Brain microvascular endothelial cell (primary cell): ENCODE measurements at places on chromosomes 3 and 15.
A peak's percentile ranks its signal among the peaks of the same experiment; 100 is the strongest.

- DNase-seq, result no peak
These were observed 950.1 kb downstream of the DIPK2A start for GRCh38 chr3:144921710-144922109.

- no peak for DNase-seq
These were observed 504.7 kb upstream of the NR2F2 start for GRCh38 chr15:95825671-95826411.

- DNase-seq, result no peak
These were observed 61.4 kb downstream of the GLB1 start for GRCh38 chr3:33035596-33035995.

DNA sequence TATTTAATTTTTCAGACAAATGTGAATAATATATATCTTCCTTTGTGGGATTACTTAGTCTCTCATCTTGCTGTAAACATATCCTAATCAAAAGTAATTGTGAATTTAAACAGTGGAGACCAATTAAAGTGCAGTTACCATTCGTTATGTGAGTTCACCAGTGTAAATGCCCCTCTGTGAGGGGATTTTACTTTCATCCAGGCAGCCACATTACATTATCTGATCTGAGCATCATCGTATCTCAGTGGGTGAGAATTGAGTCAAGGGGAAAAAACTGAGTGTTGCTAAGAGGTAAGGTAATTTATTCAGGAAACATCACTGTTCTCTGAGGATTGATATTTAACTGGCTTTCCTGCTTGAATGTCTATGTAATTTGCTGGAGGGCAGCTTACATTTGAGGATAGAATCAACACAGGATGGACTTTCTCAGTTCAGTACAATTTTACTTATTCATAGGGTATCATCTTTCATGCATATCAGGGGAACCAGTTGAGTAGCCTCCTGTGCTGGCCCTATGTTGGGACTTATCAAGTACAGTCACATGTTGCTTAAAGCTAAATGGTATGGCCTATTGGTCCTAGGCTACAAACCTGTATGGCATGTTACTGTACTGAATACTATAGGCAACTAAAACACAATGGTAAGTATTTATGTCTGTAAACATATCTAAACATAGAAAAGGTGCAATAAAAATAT is 219.7 kb downstream of the CD47 start:
- DNase-seq, result no peak

DNA sequence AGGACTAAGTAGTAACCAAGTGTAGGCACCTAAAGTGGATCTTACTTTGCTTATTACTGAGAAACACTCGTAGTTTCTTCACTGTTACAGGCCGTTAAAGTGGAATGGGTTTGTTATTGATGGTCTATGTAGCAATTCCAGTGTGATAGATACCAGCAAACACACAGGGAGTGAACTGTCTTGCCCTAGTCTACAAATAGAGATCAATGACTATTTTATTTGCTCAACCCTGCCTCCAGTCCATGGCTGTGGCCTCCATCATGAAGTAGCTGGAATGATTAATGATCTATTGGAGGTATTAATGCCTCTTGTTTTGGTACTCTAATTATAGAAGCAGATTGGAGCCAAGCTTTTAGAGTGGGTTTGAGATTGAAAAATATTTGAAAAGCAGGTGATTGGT is 362.7 kb upstream of the AZI2 start:
- no peak for DNase-seq

DNA sequence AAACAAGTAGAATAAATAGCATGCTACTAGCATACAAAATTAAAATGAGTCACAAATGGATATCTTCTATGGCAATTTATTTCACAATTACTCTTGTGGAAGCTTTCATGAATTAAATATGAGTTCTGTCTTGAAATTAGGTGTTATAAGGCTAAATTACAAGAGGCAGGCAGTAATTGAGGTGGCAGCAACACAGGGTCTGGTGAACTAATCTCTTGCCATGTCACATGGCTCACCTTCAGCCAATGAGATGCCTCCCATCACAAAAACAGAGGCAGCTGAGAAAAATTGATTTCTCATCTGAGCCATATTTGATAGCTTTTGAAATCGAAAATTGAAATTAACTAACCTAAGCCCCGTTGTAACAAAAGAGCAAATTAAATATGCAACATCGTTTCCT is 268.8 kb downstream of the NR2F2 start:
- no peak for DNase-seq

DNA sequence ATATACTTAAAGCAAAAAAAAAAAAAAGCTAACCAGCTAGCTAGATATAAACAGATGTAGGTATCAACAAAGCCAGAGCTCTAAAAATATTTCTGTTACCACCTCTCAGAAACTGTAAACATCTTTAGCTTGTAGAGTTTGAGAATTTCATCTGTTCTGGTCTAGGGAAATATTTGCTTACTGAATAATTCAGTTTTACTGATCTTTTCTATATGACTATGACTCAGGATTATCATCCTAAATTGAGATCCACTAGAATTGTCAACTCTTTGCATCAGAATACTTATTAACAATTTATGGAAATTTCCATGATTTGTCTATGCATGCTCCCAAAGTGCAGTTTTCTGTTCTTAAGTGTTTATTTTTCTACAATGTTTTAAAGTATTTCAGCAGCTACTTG is 517.3 kb downstream of the DIPK2A start:
- DNase-seq, result no peak

- DNase-seq, result no peak
These were observed 45.7 kb downstream of the MORC1 start for GRCh38 chr3:109072194-109072593.

DNA sequence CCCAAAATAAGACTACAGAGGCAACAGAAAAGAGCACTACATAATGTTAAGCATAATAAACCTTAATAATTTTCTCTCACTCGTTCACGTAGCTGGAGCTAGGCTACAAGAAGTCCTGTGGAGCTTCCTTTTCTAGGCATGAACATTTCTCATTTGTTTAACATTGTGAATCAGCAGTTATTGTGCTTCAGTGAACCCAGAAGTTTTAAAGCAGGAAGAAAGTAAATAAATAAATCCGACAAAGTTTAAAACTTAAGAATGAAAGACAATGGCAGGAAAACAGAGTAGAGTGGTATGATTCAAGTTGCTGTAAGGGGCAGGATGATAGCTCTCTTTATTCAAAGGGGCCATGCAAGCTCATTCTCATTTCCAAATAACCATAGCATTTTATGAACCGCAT is 191.8 kb downstream of the LSAMP start:
- no peak for DNase-seq

- DNase-seq, result no peak
These were observed 3.1 kb downstream of the TIPARP start for GRCh38 chr3:156677536-156677935.

DNA sequence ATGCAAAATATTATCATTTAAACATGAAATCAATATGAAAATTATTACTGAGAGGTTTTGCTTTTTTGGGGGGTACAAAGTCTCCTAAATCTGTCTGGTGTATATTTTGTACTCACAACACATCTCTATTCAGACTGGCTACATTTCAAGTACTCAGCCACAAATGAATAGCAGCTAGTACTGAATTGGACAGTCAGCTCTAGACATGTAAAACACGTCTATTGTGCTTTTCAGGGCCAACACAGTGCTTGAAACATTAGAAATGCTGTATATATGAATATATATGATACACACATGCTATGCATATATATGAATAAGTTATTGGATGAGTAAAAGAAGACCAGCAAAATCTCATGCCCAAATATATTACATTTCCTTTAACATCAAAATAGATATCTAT is 103.8 kb upstream of the CFAP20DC start:
- DNase-seq, result no peak

DNA sequence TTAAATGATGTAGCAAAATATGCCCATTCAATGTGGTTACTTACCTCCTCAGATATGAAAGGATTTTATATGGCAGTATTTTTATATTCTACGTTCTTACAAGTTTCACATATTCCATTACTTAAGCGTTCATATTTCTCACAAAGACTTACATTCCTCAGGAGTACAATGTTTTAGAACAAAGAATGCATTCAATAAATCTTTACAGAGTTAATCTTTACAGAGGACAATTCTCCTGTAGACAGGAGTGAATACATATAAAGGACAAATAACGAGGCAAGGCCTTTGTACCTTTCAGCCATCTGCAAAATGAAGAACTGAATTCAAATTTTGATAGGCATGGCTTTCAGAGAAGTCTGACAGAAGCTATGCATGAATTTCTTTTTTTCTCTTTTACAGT is 1.9 kb downstream of the ZNF80 start:
- no peak for DNase-seq

- no peak for DNase-seq
These were observed 118.1 kb upstream of the MEIS2 start for GRCh38 chr15:37218351-37218916.

DNA sequence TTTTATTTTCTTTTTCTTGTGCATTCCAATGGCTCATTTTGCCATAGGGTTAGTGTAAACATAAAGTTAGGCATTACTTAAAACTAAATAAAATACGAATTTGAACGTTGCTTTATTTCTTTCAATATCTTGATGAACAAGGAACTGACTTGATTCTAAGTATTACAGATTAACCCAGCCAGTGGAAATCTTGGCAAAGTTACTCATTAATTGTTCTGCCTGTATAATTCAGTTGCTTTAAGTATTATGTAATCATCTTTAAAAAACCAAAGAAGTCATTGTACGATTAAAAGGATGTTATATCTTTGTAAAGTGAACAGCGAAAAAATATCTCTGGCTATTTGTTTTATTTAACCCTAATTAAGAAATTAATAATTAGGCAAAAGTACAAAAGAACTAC is 737.9 kb upstream of the BCHE start:
- DNase-seq, result no peak

GRCh38 chr3:185200639-185201038 is 47.8 kb upstream of the C3orf70 start:
- peak; percentile 84 for DNase-seq

DNA sequence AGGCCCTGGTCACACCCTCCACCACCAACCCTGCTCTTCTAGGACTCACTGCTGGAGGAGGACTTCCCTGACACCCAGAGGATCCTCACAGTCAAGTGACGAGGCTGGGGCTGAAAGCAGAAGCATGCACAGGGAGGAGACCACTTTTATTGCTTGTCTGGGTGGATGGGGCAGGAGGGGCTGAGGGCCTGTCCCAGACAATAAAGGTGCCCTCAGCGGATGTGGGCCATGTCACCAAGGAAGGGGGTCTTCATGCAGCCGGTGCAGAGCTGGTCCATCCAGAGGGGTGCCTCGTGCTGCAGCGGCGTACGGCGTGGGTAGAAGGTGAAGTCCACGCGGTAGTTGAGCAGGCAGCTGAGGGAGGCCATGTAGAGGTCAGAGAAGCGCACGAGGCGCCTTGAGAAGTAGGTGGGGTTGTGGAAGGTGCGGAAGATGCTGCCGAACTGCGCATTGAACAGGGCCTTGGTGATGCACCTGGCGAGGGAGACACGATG is 9.4 kb downstream of the NT5DC2 start:
- DNase-seq, result no peak
